Uterus (tissue), 4 donors: ENCODE measurements at places on chromosomes 2 and 18. TPM values are rescaled to one million over a fixed set of nuclear protein-coding genes. Genes with fewer than 3 reads are reported as not detected.

FAM237A gene
- total RNA-seq = not detected

- no peak overlapping the region for H3K27ac ChIP-seq
- H3K36me3 ChIP-seq = no peaks in the 10 kb centered on the region
- no peak for DNase-seq
- no peaks in the 10 kb centered on the region for H3K27me3 ChIP-seq
- no peak overlapping the region for H3K4me3 ChIP-seq
Measured at GRCh38 chr18:64799376-64799775, 650.5 kb upstream of the LINC00305 start.

- no peaks in the 10 kb centered on the region for H3K36me3 ChIP-seq
- DNase-seq = no peak
- H3K27ac ChIP-seq = no peak overlapping the region
Measured at GRCh38 chr2:73215254-73215653, 1.2 kb downstream of the SMYD5 start.

DNA sequence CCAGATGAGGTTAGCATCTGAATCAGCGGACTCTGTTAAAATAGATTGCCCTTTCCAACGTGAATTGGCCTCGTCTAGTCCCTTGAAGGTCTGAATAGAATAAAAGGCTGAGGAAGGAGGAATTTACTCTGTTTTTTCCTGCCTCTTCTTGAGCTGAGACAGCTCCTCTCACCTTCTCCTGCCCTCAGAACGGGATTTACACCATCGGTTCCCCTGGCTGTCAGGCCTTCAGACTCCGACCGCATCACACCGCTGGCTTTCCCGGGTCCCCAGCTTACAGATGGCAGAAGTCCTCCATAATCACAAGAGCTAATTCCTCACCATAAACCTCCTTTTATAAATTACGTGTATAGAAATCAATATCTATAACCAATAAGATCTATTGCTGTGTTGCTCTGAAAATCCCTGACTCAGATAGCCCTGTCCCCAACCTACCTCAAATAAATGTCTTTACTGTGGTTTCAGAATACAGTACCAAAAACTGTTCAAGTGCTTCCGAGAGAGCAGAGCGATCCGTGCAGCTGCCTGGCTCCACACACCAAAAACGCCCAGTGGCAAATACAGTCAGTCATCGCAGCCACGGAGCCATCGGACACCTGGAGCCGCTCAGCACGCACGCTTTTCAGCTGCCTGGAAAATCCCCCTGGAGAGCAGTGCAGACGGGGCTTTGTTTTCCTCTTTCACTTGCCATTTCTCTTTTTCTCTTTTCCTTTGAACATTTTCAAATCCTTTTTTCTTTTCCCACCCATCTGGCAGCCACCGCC, 196.9 kb downstream of the NRP2 start:
- no peaks in the 10 kb centered on the region for H3K36me3 ChIP-seq
- no peaks in the 10 kb centered on the region for H3K27me3 ChIP-seq
- no peak overlapping the region for H3K27ac ChIP-seq
- DNase-seq = no peak
- H3K4me1 ChIP-seq = no peaks in the 10 kb centered on the region

PKDCC gene
- 244 TPM for total RNA-seq

DNA sequence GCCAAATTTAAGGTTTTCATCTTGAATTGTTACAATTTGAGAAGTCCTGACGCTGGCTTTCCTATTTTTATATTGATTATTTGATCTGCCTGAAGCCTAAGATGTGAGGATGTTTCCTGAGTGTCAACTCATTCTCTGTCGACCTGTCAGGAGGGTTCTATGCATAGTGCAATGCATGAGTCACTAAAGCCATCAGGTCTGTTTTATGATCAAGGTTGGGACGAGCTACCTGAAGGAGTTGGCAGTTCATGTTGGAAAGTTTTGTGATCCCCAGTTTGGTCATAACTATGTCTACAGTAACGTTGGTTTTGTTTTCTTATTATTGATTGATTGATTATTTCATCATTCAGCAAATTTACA, 71.2 kb downstream of the NABP1 start:
- no peak for DNase-seq
- H3K27ac ChIP-seq = no peak overlapping the region
- no peak overlapping the region for H3K4me3 ChIP-seq
- H3K36me3 ChIP-seq = no peaks in the 10 kb centered on the region

DNA sequence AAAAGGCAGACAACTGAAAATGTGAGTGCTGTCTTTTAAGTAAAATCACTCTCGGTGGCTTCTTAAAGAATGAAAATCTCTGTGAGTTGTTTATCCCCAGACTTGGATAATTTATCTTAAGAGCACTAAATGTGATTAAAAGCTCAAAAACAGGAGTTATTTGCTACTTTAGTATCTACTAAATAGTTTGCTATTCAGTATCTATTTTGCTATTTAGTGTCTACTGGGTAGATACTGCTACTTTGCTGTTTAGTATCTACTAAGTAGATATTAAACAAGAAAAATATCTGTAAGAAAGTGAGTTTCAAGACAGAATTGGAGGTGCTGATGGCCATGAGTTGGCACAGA, 1.4 kb upstream of the KCNG3 start:
- peaks cover 5% of the 10 kb centered on the region for H3K4me1 ChIP-seq
- no peak overlapping the region for H3K27ac ChIP-seq
- no peak overlapping the region for H3K4me3 ChIP-seq
- no peaks in the 10 kb centered on the region for H3K36me3 ChIP-seq

DNA sequence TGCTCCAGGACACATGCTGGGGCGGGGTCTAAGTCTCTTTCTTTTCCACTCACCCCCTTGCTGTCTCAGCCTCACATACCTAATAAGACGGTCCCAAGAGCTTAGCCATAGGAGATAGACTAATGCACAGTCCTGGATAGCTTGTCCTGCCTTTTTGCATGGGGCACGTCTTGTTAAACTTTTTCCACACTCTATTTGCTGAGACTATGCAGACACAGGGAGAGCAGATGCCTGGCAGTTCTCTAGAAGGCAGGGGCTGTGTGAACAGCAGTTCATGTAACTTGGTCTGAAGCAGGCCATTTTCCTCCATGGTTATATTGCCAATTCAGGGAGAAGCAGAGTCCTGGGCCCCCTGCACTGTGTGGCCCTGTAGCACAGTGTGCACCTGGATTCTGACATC, 142.1 kb downstream of the SEPTIN10 start:
- H3K27ac ChIP-seq = no peak overlapping the region
- H3K4me1 ChIP-seq = no peaks in the 10 kb centered on the region
